ENCODE measurements at places on chromosomes 3 and 15.

DNA sequence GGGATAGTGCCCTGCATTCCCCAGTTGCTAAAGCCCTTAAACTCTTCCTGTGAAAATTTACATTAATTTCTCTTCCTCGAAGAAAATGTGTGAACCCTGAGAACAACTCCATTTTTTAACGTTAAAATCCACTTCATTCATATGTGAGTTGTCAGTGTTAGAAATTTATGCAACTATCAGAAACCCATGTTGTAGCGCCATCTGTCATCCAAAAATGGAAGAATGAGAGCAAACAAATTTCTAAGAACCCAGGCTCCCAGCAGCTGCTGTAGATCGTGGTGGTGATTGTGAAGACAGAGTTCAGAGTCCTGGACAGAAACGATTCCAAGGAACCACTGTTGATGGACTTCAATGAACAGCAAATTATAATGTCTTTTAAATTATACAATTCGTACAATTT is 179.7 kb upstream of the NDN start:
- DNase-seq: no peak

DNA sequence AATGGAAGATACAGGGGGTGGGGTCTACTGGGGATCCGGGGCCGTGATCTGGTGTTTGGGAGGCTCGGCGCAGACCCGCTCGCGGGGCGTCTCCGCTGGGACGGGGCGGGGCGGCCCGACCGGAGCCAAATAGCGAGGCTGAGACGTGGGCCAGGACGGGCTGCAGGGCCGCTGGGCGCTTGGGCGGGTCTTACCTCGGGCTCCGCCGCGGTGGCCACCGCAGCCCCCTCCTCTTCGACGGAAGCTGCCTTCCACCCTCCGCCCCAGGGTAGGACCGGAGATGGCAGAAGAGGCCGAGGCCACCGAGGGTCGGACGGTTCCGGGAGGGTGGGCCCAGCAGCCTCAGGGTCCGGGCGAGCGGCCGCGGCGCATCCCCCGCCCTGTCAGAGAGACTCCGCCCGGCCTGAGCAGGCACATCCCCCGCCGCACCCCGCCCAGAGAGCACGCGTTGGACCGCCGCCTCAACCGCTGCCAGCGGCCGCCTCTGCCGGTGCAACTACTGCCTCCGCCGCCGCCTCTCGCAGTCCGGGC is 399 bp downstream of the MYO9A start:
- DNase-seq: peak; percentile 33

DNA sequence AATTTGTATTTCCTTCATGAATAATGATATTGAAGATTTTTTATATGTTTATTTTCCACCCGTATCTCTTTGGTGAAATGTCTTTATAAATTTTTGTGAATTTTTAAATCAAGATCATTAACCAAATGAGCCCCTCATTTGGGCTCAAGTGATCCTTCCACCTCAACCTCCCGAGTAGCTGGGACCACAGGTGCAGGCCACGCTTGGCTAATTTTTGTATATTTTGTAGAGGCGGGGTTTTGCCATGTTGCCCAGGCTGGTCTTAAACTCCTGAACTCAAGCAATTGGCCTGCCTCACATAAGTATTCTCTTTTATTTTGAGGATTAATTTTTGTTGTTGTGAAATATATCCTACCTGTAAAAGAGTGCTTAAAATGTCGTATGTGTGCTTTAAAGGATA is 4.9 kb downstream of the BBS4 start:
- DNase-seq: no peak

DNA sequence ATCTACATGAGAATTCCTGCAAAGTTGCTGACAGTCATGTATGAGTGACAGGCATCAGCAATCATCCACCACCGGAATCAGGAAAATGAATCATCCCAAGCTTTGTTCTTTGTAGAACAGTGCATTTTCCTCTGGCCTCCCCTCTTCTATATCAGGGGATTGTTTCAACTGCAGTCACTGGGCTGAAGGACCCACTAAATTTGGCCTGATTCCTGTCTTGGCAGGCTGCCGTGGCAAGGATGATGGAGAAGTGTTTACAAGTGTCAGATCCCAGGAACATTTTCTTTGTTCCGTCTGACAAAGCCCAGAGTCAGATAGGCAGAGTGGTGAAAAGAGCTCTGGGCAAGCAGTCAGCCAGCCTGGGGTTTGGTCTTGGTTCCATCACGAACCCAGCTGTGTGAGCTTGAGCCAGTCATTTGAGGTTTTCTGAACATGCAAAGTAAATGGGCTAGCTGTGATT is 175.1 kb upstream of the TSC22D2 start:
- no peak for DNase-seq

GRCh38 chr3:7950890-7951289 is 550.7 kb upstream of the LMCD1 start:
- no peak for DNase-seq
